ENCODE measurements at places on chromosomes 2 and 18.

DNA sequence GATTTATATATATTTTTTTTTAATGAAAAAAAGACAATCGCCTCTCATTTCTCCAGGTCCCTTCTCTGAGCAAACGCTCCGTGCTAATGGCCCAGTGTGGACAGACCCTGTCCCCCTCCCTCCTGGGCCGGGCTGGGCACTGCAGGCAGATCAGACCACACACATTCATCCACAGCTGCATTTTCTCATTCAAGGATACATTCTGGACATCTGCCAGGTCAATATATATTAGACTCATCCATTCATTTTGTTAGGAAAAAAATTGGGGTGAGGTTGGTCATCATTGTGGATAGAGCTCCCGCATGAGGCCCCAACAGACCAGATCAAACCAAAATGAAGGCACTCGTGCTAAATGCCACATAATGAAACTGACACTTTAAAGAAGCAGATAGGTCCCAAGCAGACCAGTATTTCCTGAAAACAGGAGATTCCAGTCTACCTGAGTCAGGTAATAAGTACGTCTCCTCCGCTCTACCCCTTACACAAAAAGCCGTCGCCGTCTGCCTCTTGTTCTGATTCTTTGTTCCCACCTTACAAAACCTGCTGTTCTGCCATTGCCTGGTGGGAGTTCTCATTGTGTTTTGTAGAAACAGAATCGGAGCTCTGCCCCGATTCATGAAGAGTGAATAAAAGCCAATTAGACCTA is 15.4 kb upstream of the OTOS start:
- no peak for DNase-seq

DNA sequence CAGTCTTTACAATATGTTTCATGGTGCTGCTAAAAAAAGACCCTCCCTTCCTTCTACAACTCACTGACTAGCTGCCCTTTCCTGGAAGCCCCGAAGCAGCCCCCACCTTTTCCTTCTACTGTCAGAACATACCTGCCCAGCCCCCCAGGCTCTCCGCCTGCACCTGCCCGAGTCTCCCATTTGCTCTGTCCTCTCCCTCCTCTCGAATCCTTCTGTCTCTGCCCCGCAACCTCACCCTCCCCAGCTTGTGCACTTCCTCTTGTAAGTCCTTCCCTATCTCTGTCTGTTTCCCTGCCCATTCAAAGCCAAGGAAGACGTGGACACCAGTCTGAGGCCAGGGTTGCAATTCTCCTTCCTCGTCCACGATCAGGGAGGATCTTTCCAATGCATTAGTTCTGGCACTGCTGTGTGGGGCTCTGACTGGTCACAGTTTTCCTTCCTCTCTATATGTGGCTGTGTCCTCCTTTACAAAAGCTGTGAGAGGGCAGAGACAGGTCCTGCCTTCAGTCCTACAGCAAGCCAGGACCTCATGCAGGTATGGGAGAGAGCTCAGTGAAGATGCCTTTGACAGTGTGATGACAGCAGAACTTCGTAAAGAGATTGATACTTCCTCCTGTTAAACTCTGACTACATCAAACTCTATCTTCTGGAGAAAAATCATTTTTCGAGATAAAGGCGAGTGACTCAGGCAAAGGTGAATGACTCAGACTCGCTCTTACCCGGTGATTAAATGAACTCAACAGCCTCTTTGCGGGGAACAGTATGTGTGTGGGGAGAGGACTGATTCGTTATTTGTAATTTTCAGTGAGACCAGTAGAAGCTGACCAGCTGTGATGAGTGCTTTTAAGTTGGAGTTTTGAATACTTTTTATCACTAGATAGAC is 14.2 kb downstream of the TNFRSF11A start:
- DNase-seq, result no peak

DNA sequence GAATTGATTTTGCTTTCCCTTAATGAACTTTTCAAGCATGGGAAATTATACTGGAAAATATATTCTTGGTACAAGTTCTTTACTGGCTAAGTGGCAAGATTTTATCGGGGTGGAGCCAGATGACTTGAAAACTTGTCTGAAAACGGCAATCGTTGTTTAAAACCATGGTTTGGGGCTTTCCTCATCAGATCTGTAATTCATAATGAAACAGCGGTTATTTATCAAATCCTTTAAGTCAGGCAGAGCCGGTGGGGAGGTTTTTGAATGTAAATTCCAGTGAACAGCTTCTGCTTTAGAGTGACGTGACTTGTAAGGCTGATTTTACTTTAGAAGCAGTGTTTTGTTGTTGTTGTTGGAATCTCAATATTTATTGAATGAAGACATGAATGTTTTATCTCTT is 2.6 kb downstream of the SEC11C start:
- no peak for DNase-seq

DNA sequence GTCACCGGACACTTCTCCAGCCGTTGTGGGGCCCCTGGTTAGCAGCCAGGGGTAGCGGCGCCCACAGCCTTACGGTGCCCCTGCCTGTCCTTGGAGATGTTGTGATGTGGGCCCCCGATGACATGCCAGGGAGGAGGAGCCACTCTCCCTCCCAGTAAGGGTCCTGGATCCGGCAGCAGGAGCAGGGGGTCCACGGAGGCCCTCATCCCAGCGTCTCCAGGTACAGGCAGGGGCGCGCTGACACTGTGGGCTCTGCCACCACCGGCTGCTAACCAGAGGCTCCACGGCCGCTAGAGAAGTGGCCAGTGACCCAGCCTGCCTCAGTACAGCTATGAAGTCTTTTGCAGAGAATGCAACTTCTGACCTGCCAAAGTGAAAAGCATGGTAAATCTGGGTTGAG is 121.2 kb downstream of the SPP2 start:
- DNase-seq, result no peak

DNA sequence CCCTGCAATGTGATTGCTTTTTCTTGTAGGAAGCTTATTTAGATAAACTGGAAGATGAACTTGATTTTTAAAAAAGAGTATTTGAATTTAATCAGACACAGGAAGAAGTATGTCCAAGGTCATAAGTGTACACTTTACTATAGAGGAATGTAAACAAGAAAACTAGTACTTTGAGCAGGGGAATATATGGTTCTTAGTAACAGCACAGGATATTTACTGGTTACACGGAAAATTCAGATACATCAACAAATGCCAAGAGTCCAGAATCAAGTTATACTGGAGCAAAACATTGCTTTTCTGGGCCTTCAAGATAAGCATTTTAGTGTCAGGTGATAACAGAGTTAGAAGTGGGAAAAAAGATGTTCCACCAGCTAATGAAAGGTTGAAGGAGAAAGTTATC is 75.5 kb downstream of the EFEMP1 start:
- DNase-seq, result no peak

- DNase-seq, result no peak
Measured at GRCh38 chr2:129193961-129194360, 785.5 kb upstream of the RAB6C start.

DNA sequence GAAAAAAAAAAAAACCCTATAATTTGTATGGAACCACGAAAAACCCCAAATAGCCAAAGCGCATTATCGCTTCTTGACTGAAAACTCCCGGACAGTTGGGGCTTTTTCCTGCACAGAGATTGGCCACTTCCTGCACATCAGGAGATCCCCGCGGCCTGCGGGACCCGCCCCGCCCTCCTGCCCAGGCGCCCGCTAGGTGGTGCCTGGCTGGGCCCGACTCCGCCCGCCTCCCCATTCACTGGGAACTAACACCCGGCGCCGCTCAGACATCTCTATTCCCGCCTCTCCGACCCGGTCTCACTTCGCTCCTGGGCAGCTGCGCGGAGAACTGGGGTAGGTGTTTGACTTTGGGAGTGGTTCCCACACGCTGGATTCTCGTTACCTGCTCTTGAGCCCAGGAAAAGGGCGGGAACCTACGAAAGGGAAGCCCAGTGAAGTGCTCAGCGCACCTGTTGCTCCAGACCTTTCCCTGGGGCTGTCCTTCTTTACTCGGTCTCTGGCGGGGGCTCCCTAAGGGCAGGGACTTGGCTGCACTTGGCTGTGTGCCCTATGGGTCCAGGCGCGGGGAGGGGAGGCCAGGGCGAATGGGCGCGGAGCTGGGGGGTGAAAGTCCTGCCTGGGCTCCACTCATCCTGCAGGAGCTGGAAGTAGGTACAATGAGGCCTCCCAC is at the start of gene HMSD:
TSS of gene HMSD (plus strand) at position 234 of the 670 bp plus-strand sequence. CDS start 4,155 bp downstream, outside the sequence.
- no peak for DNase-seq

DNA sequence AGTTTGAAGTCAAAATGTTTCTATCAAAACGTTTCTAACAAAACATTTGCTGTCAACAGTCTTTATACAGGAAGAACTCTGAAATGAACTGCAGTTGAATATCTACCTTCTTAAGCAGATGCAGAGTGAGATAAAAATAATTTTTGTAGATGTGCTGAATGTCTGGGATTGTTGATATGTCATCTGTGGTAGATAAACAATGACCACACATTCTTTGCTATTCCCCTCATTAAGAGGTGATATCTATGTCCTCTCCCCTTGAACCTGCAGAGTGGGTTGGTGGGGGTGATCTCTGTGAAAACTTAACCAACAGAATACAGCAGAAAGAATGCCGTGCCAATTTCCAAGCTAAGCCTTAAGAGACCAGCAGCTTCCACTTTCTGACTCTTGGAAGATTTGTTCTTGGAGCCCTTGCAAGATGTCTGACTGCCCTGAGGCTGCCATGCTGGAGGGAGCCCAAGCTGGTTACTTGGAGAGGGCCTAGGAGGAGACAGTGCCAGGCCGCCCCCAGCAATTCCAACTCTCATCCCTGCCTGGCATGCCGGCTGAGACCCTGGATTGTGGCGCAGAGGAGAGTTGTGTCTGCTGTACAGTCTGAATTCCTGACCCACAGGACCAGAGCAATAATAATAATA is 80.8 kb downstream of the COLEC12 start:
- no peak for DNase-seq

- DNase-seq, result no peak
Measured at GRCh38 chr2:64328756-64329155, 125.2 kb upstream of the LGALSL start.

GRCh38 chr18:3332376-3332775 is 70.4 kb downstream of the MYL12B start:
- DNase-seq, result no peak

- DNase-seq, result no peak
Measured at GRCh38 chr2:186968277-186968676, 119.3 kb upstream of the ZSWIM2 start.

DNA sequence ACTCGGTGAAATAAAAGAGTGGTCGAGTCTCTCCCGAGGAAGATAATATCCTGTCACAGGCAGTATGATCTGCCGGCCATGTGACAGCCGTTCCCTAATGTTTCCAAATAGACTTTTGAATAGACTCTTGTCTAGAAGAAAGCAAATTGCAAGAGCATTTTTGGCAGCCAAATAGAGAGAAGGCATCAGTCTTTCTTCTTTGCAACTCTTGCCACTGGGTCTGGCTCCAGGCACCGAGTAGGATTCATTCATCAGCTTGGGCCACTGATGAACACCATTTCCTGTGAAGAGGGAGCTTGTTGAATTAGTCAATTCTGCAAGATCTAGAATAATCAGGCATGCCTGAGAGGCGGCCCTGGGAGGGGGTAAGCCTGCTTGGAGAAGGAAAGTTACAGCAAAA is 165.6 kb downstream of the KLHL29 start:
- DNase-seq, result no peak

DNA sequence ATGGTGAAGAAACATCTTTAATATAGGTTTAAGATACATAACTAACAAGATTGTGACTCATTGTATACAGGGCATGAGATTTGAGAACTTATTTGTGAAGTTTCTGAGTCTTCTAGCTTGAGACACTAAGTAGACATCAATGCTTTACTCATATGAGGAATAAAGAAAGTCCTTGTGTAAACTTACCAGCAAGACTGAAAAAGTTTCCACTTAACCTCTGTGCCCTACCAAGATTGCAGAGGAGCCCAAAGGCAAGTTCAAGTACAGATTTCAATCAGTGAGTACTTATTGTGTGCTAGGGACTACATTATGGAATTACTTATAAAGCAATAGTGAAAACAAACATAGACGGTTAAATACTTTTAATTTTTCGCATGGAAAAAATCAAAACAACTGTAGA is 1041.2 kb upstream of the CELF4 start:
- DNase-seq, result no peak

DNA sequence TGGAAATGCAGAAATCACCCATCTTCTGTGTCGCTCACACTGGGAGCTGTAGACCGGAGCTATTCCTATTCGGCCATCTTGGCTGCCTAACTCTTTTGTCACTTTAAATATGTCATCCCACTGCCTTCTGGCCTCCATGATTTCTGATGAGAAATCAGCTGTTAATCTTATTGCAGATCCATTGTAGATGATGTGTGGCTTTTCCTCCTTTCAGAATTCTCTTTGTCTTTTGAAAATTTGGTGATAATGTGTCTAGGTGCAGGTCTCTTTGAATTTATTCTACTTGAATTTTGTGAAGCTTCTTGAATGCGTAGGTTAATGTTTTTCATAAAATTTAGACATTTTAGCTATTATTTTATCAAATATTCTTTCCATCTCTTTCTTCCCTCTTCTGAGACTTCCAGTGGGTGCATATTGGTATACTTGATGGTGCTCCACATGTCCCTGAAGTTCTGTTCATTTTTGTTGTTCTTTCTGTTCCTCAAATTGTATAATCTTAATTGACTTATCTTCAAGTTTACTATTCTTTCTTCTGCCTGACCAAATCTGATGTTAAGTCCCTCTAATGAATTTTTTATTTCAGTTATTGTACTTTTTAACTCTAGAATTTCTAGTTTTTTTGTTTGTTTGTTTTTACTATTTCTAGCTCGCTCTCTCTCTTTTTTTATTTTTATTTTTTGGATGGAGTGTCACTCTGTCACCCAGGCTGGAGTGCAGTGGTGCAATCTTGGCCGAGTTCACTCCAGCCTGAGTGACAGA is 90.8 kb upstream of the DLX2 start:
- DNase-seq, result no peak

DNA sequence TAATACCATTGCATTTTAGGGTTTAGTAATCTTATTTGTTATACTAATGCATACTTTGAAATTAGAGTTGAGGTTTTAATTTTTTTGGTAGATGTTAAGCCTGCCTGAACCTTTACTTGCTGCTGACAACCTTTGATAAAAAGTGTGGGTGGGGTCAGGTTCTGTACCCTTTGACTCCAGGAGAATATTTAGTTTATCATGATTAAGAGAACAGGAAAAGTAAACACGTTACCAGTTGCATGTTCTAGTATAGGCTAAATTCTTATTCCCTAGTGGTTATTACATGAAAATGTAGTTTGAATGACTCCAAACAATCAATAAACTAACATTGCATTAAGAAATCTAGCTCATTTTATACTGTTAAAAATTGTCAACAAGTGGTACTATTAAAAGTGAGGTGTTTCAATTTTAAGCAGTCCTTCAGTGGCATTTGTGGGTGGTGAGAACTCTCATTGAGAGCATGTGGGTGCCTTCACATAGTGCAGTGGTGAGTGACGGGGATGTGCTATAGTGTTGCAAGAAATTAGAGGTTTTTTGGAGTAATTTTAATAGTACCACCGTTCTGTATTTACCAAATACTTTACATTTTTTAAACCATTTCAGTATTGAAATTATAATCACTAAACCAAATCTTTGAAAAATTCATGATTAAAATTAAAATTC is 29.9 kb downstream of the PHLPP1 start:
- DNase-seq, result no peak

GRCh38 chr2:131126436-131126835 is 21.3 kb downstream of the PLEKHB2 start:
- DNase-seq, result no peak

GRCh38 chr2:241064008-241064801 is 37.9 kb downstream of the MTERF4 start:
- DNase-seq, result no peak

- no peak for DNase-seq
Measured at GRCh38 chr2:218792433-218792832, 10.5 kb downstream of the CYP27A1 start.
